Renal pelvis (tissue), 12 donors: ENCODE measurements at places on chromosomes 5 and 9.

DNA sequence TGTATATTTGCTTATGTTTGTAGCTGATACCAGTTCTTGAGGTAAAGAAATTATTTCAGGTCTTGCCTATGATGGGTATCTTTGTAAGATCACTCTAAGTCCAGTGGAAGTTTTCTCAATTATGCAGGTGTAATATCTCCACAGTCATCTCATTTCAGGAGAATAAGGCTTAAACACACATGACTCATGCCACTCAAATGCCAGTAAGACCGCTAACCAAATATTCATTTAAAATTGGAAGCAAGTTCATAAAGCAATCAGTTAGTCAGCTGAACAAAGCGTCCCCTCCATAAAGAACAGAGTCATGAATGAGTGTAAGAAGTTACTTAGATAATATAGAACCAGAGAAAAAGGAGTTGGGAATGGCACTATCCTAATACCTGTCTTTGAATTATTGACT is 248.7 kb downstream of the LURAP1L start:
- no peak for DNase-seq

DNA sequence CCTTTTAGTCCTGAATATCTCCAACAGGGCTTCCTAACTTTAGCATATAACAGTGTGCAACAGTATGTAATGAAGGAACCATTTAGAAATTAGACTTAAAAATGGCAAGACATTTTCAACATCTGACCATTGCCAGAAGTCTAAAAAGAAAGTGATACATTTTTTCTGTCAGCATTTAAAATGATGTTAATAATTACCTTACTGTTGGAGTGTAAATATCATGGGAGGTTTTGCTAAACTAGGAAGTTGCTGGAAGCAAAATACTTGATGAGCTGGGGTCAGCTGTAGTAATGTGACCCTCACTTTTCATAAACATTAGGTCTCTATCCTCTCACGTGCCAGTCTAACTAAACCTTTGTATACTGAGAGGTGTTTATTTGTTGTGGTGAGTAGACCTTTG is 68.8 kb downstream of the NTRK2 start:
- DNase-seq = no peak

DNA sequence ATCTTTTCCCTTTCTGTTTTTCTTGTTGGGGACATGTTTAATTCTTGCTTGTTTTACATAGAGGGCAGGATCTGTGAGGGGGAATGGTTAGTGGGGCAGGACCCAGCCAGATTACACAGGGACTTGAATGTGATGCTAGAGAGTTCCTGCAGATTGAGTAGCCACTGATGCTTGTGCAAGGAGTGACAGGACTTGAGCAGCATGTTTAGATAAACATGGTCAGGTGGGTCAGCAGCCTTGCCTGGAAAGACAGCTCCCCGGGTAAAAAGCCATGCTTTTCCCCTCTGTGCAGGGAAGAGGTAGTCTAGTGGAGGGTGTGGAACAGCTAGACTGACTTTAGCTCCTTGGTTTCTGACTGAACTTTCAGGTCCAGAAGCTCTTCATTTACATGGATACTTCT is 261.2 kb downstream of the AOPEP start:
- DNase-seq = no peak

DNA sequence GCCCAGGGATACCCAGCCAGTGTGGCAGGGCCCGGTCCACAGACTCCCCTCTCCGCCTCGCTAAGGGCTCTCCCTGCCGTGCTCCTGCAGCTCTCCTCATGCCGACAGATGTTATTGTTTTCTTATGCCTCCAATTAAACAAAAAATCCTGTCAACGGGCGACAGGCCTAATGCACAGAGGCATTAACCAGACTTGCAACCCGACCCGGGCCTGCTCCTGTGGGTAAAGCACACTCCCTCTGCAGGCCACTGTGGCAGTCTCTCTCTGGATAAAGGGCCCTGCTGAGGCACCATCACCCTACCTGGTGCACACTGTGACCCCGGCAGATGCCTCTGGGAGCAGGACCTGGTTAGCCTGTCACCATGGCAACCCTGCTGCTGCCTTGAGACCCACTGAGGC is 27.5 kb upstream of the HAND1 start:
- no peak for DNase-seq

DNA sequence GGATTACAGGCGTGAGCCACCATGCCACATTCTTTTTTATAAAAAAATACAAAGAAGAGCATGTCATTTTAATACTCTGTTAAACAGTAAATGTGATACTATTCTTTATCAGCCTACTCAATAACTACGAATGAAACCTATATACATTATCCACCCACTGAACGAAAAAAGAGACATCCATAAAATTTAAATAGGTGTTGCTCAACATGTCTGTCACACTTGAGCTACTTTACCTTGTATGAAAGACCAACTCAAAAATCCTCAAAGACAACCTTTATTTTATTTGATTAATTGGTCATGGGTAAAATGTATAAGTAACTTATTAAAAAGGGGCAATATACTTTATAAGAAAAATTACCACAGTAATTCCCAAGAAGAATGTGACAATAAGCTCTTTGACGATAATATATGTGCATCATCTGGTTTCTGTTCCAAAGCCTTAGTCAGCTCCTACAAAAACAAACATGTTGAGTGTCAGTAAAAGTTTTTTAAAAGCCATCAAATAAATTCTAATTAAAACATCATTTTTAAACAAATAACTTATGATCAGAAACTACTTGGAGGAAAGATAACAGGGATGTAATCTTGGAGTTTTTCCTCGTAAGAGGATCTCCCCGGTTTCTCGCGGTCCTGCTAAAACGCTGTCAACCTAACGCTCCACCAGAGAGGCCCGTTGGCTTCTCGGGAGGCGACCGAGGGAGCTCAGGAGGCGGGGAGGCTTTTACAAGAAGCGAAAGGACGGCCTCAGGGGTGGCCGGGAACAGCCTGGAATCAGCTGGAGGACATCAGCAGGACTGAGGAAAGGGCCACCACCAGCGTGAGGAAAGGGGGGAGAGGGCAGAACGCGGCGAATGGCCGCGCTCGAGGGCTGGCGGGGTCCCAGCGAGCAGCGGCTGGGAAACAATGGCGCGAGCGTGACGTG is 13.5 kb upstream of the ANKRD18B start:
- peak; percentile 67 for DNase-seq

DNA sequence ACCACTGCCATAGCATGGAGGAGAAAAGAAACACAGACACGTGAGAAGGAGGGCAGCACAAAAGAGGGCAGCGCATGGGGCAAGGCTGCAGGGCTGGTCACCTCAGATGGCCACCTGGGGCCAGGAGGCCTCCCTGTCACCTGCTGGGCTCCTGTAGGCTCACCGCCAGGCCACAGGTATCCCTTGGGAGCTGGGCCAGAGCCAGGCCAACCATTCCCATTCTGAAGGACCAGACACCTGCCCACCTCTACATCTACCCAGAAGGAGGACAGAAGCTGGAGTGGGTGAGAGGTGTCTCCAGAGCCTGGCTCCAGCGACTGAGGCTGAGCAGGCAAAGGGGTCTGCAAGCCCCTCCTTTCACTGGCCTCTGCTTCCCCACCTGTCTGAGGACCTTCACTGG is 103.1 kb downstream of the PAX5 start:
- no peak for DNase-seq

DNA sequence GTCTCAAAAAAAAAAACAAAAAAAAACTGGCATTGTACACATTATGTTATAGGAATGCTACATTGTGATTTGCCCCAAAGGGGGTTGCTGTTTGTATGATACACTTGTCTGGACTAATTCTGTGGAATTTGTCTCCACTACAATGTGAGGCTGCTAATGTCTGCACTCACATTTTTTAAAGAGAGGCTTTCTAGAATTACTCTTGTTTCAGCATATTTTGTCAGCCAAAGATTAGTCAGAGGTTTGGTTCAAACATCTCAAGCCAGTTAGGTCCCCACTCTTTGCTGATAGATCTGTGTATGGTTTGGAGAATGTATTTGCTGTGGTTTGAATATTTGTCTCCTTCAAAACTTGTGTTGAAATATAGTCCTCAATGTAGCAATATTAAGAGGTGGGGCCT is 59.3 kb upstream of the ZNF169 start:
- DNase-seq = no peak

- peak; percentile 16 for DNase-seq
These were observed 784.6 kb upstream of the NUDT12 start for GRCh38 chr5:104347119-104347708.

DNA sequence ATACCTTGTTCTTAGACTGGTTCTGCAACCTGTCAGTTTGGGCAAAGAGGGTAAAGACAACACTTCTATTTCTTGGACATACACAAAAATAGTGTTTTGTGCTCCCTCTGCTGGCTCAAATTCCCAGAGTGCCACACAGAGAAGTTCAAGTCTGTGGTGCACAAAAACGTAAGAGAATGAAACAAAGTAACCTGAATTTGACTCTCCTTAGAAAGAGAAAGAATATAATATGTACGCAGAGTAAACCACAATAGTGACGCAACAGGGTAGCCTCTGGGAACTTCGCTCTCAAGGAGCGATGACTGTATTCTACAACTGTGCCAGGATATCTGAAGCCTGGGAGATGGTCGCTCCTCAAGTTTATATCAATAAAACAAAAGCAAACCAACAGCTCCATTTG is 18.5 kb downstream of the DDX31 start:
- no peak for DNase-seq

- no peak for DNase-seq
These were observed 246.1 kb downstream of the KIF4B start for GRCh38 chr5:155259648-155260047.

- DNase-seq = no peak
These were observed 195.9 kb downstream of the ARHGAP26 start for GRCh38 chr5:142966121-142966420.

DNA sequence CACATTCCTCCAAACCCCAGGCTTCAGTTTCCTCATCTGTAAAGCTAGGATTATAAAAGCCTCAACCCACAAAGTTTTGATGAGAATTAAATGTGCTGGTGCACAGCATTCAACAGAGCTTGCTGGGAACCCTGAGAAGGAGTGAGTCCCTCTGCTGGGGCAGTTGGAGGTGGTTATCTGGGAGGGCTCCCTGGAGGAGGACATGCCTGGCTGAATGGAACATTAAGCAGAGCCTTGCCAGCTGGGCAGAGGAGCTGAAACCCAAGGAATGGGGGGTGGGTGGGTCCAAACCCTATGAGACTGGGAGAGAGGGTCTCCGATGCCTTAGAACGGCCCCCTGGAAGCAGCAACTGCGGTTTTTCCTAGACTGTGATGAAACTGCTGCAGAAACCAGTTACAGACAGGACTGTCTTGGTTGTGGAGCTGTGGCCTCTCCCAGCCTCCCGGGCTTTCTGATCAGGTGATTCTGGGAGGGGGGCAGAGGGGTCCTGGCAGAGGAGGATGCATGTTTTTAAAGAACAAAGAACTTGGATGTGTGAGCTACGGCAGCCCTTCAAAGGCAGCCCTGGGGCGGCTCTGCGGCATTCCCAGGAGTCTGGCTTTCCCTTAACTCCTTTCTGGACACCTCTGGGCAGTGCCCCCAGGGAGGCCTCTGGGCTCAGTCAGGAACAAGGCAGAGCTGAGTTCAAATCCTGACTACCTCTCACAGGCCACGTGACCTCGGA is 20.8 kb downstream of the FIBCD1 start:
- DNase-seq = no peak

- peak; percentile 52 for DNase-seq
These were observed 27.8 kb upstream of the ARAP3 start for GRCh38 chr5:141709699-141710267.

DNA sequence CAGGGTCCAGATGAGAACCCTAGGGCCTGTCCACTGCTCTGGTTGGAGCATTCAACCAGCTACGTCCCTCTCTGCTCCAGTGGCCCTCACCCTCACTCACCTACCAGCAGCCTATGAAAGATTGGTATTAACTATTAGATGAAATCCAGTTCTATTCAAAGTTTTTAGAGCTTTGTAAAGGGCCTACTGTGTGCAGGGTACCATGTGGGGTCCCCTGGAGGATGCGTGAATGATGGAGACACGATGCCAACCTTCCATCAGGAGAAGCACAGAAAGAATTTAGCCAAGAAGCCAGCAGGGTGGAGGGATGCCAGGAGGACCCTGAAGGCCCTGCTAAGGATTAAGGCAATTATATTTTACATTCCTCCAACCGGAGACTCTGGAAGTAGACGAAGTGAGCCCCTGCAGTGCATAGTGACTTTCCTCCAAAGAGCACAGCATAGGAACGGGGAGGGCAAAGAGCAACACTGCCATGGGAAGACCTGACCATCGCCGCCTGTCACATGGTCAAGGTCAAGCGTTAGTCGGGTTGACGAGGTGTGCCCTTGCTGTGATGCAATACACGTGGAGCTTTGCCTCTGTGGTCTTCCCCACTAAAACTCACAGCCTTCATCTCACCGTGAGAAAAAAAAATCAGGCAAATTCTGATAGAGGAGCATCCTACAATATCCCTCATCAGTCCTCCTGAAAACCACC is 22.8 kb upstream of the ANKRD33B start:
- DNase-seq = no peak

DNA sequence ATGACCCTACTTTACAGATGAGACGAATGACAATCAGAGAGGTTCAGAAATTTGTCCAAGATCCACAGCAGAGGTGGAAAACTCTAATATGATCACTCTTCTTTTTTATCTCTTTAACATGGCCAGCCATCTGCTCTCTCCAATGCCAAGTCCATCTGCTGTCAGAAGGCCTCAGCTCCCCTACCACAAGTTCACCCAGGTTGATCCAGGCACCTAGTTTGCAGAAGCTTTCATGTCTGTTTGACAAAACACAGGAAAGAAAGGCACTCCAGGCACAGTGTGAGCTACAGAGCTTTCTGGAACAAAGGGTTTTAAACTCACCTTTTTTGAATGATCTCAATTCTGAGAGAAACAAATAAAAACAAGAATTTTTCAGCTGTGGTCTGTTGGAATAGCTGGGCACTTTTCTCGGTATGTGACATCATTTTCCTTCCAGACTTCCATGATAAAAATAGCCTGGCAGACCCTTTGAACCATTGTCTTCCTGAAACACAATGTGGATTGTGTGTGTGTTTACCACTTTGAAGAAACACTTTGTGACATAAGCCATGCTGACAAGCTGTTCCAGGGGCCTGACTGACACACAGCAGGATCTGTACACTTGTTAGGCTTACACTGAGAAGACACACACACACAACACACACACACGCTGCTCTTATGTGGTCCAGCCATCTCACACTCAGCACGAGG is 214.3 kb downstream of the AGTPBP1 start:
- no peak for DNase-seq

DNA sequence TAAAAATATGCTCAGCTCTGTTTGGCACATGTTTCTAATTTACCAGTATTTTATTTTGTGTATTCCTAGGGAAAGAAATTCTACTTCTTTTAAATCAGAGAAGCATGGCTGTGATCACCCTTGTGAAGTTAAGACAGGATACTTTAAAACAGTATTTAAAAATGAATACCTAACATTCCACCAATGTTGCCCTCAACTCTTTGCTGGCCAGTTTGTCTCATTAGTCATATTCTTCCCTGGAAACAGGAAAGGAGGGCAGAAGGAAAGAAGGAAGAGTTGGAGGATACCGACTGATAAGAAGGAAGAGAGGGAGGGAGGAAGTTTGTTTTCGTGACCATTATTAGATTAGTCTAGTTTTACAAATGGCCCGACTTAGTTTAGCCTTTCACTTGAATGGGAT is 137.4 kb downstream of the PLK2 start:
- no peak for DNase-seq

DNA sequence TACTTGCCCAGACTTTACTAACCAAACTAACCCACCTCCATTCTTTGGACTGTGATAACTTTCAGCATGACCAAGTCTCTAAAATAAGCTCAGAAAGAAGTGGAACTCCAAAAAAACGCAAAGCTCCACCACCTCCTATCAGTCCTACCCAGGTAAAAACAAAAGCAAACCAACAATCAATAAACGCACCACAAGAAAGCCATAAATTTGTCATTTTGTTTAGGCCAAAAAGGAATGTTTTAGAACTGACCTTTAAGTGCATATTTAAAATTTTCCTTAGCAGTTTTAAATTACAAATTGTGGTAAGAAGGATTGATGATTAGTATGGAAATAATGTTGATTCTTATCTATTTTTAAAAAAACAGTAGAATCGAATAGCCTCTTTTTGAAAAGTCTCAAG is 25.5 kb upstream of the TTC23L start:
- no peak for DNase-seq
